ENCODE measurements at places on chromosomes 4 and X.

DNA sequence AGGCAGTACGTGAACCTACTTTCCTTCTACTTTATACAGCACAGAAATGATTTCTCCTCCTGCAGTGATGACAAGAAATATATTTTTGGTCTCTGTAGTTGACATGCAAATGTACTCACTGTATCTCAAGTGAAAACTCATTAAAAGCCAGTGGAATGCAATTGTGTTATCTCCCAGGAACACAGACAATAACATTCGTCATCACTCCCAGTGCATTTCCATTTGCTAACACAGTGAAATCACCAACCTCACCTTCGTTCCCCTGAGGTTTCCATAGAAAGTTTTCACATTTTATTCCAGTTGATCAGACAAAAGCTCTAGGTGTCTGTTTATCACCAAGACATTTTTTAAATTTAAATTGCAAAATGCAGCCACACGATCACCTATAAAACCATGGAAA is 2.5 kb upstream of the SPANXD start:
- DNase-seq, result no peak

DNA sequence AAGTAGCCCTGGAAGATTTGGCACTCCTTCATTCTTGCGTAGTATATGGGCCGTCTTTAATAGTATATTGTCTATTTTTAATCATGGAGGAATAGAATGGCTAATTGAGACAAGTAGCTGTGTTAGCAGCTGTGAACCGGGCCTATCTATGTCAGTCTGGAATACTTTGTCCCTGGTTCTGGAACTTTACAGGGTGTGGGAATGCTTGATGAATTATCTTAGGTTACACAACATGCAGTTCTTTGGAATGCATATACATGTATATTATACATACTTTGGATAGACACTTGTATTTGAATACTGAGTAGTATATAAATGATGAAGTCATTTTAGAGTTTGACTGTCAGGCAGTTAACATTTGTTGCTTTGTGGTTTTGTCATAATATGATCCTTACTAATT is 37.4 kb downstream of the PDLIM5 start:
- no peak for DNase-seq

GRCh38 chrX:152640034-152640818 is 2.5 kb downstream of the GABRQ start:
- no peak for DNase-seq

GRCh38 chr4:143407888-143408287 is 71.2 kb downstream of the GAB1 start:
- no peak for DNase-seq

GRCh38 chrX:41178201-41178600 is 93.0 kb downstream of the USP9X start:
- no peak for DNase-seq
